NCI-H2171 treated with DMSO at 0.1 percent for 48 hours (cell line): ENCODE measurements at places on chromosomes 6 and 20.

DNA sequence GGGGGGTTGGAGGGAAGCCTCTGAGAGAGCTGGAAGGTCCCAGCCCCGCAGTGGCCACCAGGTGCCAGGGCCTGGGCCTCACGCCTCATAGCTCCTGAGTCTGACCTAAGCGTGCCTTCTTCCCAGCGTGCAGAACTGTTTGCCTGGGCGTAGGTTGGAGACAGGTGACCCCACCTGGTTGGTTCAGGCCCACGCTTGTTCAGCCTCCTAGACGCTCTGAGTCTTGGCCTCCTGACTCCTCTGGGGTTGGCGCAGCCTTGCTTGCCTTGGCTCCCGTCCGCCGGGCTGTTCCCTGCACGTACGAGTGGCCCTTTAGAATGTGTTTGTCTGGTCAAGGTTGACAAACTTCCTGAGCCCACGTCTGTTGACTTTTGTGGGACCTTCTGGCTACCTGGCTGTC, 70.8 kb downstream of the EYA2 start:
- DNase-seq: no peak

- DNase-seq: no peak
Measured at GRCh38 chr20:32965115-32965514, 39.1 kb downstream of the SUN5 start.

DNA sequence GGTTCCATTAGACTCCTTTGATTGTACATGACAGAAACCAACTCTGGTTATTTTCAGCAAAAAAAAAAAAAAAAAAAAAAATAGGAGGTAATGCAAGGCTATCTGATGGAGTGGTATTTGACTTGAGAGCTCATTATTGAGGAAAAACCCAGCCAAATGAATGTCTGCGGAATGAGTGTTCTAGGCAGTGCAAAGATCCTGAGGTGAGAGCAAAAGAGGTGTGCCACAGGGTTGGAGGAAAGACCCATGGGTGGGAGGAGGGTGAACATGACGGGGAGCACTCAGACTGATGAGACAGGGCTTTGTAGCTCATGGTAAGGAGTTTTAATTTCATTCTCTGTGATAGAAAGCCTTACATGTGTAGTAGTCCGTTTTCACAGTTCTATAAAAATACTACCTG, 188.9 kb downstream of the TSHZ2 start:
- no peak for DNase-seq

DNA sequence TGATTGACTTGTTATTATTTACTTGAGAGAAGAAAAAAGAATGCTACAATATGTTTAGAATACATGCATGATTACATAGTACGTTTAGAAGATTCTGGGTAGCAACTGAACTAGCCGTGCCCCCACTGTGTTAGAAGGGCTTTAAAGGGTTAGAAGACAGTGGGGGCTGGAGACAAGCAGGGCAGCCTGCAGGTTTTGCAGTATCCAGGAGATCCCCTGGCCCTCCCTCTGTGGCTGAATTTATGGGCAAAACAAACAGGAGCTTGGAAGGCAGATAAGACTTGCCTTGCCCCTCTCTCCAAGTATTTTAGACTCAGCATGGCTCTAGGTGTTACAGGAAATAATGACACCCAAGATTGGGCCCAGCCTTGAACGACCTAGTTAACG, 179.2 kb downstream of the CLIC5 start:
- no peak for DNase-seq

DNA sequence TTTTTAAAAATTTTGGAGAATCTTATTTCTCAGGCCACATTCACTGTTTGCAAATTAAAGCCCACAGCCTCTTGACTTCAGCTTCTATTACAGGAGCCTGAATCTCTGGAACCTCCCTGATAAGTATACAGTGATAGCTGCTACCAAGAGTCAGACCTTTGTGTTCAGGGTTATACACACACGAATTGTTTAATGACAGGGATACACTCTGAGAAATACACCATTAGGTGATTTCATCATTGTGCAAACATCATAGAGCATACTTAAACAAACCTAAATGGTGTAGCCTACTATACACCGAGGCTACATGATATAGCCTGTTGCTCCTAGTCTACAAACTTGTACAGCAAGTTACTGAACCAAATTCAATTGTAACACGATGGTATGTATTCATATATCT, 473.9 kb downstream of the PKHD1 start:
- no peak for DNase-seq

GRCh38 chr6:5175635-5176034, 85.1 kb downstream of the LYRM4 start:
- no peak for DNase-seq

DNA sequence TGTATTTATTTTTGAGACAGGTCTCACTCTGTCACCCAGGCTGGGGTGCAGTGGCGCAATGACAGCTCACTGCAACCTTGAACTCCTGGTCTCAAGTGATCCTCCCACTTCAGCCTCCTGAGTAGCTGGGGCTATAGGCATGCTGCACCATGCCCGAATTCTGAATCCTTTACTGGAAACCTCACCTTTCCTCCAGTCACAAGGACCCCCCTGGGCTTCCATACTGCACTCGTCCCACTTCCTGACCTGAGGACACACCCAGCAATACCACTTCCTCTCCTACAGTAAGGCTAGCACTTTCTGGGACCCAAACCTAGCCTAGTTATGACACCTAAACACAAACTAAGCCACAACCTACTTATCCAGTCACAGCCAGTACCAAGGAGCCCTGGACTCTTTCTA, 68.2 kb downstream of the FAM217A start:
- DNase-seq: no peak

DNA sequence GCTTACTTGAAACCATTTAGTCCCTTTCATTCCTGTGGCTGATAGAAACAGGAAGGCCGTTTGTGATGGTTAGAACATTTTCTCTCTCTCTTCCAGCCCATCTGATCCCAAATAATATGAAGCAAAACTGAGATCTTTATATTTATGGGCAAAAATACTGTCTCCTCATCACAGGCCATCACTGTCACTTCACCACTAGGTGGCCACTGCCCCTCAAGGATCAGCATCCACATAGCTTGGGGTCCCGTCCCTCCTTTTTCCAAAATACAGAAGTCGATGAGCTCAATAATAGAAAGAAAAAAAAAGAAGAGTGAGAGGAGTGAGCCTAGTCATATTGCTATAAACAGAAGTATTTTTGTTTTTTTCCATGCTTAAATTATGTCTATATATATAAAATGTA, 46.4 kb upstream of the LAMP5 start:
- DNase-seq: no peak

- no peak for DNase-seq
Measured at GRCh38 chr20:32966881-32967781, 37.1 kb downstream of the SUN5 start.

GRCh38 chr6:32855467-32856174, 1.6 kb downstream of the PSMB9 start:
- no peak for DNase-seq

DNA sequence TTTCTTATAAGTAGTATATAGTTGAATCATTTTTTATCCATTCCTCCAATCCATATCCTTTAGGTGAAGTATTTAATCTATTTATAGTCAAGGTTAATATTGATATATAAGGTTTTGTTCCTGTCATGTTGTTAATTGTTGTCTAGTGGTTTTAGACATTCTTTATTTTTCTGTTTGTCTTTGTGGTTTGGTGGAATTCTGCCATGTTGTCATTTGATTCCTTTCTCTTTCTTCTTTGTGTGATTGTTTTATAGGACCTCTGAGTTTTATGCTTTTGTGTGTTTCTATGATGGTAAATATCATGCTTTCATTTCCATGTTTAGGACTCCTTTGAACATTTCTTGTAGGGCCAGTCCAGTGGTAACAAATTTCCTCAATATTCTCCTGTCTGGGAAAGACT, 450.3 kb upstream of the BTBD3 start:
- DNase-seq: no peak

- no peak for DNase-seq
Measured at GRCh38 chr6:106145144-106145543, 59.0 kb downstream of the PRDM1 start.

- DNase-seq: no peak
Measured at GRCh38 chr20:4720977-4721349, 746 bp upstream of the PRND start.

- DNase-seq: peak; percentile 62
Measured at GRCh38 chr20:37519508-37520418, 1.3 kb upstream of the NNAT start.

DNA sequence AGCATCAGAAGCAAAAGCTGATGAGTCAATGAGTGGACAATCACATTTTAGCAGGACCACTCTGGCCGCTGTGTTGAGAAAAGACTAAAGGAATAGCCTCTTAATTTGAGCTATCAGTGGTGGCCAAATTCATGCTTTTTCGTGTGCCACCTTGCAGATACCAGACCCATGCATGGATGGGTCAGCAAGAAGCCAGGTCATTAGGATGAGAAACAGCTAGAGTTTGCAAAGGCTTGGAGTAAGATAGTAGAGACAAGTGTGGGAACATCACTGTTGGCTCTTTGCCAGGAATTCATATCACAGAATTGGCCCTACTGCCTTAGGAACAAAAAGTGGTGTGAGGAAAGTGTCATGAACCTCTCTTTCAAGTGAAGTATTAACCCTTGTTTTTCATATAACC, 25.5 kb downstream of the MRAP2 start:
- no peak for DNase-seq

GRCh38 chr6:16267428-16268263, 29.3 kb downstream of the GMPR start:
- no peak for DNase-seq

- no peak for DNase-seq
Measured at GRCh38 chr6:146770965-146771735, 172.4 kb downstream of the ADGB start.

DNA sequence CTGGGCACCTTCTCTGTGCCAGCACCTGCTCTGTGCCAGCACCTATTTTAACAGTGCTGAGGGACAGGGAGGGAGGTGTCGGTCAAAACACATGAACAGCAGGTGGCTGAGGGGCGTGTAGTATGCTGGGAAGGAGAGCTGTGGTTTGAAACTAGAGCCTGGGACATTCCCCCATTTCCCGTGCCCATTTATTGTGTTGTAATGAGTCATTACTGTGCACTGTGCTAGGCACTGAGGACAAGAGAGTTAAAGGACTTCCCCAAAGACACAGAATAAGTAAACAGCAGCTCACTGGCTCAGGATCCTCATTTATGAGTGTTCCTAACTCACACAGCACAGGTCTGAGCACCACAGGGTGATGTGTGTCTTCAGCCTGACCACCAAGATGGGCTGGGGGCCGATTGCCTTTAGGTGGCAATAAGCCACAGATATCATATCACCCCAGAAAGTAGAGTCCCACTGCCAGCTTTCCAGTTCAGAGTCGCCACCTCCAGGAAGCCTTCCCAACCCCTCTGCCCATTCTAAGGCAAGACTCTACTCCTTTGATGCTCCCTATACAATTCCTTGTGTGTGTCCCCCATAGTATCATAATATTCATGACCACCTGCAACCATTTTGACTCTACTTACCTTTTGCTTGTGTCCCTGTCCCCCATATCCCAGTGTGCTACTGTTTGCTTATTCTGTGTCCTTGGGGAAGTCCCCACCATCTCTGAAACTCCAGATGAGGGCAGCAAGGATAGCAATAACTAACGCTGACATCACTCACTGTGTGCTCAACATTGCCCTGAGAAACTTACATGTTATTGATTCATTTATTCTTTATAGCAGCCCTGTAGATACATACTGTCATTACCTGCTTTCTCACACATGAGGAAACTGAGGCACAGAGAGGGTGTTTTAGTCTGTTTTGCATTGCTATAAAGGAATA, 87.3 kb downstream of the TOX2 start:
- DNase-seq: no peak

DNA sequence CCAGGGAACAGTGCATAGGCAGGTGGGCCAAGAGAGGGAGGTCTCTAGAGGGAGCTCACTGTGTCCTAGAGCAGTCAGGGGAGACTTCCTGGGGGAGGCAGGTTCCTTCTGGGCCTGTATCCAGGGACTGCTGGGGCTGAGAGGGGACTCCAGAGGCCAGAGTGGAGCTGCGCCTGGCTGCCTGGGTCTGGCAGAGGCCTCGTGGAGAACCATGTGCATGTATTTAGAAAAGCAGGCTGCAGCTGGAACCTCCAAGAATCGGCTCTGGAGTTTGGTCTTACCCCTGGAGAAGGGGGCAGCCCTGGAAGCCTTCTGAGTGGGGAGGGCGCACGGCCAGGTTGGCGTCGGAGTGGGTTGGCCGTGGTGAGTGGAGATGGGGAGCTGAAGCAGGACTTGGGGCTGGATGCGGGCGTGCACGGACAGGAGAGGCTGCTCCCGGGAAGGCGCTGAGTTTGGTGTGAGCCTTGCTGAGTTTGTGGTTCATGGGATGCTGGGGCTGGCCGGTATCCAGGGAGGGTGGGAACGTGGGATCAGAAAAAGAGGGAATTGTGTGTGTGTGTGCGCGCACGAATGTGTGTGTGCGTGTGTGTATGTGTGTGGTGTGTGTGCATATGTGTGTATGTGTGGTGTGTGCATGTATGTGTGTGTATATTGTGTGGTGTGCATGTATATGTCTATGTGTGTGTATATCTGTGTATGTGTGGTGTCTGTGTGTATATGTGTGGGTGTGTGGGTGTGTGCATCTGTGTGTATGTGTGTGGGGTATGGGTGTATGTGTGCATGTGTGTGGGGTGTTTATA, 10.8 kb downstream of the VSTM2L start:
- no peak for DNase-seq

- DNase-seq: no peak
Measured at GRCh38 chr6:155085582-155086257, 90.6 kb downstream of the TIAM2 start.

GRCh38 chr6:132530293-132530974, 7.6 kb upstream of the TAAR9 start:
- DNase-seq: peak; percentile 75

DNA sequence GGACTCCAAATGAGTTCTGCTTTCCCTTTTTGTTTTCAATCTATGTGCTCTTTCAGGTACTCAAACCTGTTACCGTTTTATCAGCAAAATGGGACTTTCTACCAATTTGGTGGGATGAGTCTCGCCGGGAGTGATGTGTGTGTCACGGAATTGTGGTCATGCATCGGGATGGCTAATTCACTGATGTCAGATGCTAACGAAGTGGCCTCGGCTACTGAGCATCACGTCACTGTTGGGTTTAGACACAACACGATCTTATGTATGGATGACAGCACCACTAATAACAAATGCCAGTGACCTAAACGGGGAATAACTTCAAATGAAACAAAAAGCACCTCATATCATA, 1.6 kb upstream of the PCK1 start:
- no peak for DNase-seq

- DNase-seq: no peak
Measured at GRCh38 chr6:24903681-24904080, 32.1 kb downstream of the RIPOR2 start.

DNA sequence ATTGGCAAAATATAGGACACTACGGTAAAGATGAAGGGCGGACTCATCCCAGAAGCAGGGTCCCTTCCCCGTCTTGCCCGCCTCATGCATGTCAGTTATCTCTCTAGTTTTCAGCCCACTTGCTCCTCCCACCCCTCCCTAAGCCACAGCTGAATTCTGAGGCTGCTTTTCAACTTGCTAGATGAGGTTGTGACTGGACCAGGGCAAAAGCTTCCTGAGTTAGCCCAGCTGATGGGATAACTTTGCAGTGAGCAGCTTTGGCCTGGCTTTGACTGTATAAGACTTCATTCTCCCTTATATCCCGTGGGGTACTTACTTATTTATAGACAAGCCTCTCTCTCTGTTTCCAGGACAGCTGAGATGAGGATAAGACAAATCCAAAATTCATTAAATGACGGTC, 23.2 kb downstream of the GHRH start:
- DNase-seq: no peak
